ENCODE measurements at places on chromosomes 1 and 21.

DNA sequence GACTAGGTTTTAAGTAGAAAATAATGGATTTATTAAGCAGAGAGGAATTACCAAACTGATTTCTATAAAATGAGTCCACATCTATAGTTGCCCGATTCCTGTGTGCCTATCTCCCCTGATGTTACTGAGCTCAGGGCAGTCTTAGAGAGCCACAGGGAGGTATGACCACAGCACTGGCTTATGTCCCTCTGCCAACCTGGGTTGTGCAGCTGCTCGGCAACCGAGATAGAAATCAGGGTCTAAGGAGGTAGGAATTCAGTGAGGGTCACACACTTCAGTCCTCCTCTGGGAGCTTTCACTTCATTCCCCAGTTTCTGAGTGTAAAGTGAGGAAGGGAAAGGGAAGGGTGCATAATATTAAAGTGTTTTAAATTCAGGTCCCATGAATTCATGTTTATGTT lies 386.8 kb downstream of the KCNH1 start:
- no peak for DNase-seq

DNA sequence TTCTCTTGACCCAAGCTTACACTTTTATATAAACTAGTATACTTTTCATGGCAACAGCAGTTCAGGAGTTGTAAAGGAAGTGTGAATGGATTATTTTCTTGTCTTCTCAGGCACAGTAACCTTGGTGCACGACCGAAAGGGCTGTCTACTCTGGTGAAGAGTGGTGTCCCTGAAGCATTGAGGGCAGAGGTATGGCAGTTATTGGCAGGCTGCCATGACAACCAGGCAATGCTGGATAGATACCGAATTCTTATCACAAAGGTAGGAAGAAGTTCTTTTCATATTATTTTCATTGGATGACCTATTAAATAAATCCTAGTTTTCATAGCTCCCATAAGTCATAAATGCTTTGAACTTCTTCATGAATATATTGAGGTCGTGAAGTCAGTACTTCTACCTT lies 53.9 kb upstream of the GPR52 start:
- DNase-seq = no peak

DNA sequence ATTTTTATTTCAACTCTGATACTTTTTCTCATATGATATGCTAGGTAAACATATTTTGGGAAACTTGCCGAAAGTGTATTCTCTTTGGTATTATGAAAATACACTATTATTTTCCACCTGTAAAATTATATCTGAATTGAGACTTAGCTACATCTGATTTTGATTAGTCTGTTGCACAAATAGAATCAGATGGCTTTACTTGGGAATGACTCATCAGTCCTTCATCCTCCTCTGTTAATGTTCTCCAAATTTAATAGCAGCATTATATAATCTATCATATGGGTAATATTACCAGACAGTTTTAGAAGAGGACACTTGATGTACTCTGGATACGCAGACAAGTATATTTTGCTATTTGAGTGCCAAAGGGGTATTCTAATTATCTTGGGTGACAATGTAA lies 245.3 kb downstream of the CTH start:
- DNase-seq = no peak

- no peak for DNase-seq
These were observed 229.6 kb upstream of the C1orf174 start for GRCh38 chr1:4129693-4130092.

DNA sequence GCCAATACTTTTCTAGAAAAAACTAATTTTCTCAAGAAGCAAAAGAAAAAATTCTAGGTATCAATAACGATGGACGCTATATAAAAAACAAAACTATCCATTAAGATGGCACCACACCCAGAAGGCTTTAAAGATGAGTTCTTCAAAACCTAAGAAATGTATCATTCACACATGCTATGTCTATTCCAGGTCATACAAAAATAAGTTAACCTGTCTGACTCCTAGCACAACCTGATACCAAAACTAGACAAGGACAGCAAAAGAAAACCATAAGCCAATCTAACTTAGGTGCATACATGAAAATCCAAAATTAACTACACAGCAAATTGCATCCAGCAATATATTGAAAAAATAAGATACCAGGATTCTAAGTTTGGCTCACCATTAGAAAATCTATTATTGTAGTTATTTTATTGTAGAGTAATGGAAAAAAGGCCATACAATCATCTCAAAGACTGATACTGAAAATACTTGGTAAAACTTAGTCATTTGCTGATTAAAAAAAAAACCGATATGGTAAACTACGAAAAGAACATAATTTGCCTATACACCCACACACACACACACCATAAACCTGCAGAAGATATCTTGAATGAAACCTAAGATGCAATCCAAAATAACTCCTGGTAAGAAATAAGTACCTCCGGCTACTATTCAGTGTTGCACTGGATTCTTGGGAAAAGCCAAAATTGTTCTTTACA lies 55.0 kb downstream of the TRAF5 start:
- no peak for DNase-seq

DNA sequence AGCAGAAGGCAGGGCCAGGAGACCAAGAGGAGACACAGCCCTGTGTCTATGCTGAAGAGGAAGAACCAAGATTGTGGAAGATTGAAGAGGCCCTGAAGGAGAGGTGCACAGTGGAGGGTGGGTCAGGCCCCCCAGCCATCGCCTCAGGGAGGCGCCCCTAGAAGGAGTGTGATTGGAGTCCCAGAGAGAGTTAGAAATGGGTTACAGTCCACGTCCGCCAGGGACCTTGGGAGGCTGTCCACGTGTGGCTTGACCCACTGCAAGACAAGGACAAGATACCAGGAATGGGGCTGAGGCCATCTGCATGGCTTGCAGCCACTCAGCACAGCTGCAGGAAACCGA lies 375.1 kb downstream of the NPHP4 start:
- no peak for DNase-seq

DNA sequence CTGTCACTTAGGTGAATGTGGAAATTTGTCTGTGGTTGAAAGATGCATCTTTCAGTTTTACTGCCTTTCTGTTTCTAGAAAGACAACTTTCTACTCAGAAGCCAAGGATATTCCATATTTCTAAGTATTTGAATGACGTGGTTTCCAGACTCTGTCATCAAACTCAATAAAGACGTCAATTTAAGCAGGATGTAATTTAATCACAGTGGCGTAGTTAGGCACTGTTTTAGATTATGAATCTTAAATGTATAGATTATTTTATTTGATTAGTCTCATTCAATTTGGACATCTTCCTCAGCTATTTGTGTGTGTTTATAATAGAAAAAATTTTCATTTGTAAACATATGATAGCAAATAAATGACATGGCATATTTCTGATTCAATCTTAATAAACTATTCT lies 298.9 kb downstream of the RYR2 start:
- DNase-seq = no peak

DNA sequence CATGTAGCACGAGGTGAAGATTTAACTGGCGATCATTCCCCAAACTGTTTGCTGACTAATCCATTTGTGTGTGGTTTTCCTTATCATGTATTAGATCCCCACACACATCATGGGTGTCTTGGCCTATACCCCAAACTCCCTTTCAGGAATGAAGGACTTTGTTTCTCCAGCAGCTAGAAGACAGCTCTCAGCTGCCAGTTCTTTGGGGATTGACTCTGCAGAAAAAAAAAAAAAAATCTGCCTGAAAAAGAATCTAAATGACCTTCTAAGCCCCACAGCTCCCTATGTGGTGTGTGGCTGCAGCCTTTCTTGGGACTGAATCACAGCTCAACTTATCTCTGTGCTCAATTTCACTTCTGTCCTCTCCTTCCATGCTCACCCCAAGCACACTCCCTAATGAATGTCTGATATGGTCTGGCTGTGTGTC lies 256.3 kb upstream of the DUSP10 start:
- DNase-seq = no peak

DNA sequence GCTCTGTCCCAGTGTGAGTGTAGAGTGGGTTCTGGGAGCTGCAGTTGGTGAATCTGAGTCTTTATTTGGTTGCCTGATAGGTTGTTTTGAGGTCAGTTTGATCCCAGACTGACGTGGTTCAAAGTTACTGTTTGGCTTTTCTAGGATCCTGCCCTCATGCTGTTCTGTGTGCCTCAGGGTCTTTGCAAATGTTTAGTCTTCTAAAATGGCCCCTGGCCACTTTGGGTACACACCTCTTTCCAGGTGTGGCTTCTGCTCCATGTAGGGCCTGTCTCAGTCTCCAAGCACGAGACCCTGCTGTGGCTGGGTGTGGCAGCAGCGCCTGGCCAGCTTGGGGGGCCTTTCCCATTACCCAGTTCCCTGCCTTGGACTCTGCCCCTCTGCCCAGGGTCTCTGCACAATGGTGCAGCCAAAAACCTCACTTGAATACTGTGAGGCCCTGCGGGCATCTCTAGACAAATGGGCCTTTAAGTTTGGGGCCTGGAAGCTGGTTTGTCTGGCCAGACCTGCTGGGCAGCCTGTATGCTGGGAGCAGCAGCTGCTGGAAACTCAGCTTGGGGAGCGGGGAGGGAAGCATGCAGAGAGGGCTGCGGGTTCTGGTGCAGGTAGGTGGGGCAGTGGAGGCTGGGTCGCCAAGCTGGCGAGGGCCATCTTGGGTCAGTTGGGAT lies 5.6 kb downstream of the PTPRF start:
- DNase-seq = peak; percentile 8

DNA sequence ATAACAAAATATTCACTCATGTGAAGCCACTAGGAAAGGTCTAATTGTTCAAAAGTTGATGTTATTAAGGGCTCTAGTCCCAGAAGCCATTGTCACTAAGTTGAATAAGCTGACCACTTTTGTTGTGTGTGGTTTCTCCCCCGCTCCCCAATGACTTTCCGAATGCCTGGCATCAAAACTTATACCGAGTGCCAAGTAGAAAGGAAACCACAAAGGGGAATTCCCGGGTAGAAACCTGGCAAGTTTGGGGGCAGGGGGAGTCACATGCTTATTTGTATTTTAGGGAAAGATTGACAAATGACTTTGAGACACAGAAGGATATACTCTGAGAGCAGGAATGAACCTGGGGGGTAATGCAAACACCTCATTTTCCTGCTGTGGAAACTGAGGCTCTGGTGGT lies 154.1 kb downstream of the TGFBR3 start:
- DNase-seq = no peak

DNA sequence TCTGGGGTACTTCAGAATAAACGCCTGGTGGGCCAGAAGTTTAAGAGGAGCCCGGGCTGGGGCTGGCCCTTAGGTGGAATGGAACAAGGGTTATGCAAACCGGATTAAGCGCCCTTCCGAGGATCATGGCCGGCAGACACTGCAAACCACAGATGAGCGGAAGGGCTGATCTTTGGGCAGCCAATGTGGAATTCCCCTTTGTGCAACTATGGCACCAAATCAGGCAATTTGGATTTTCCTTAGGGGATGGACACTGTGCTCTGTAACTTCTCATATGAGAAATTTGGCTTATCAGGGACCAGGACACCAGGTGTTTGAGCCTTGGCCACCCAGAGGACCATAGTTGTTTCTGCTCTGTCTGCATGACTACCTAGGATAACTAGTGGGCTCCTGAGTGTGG lies 5.7 kb upstream of the IL10 start:
- no peak for DNase-seq

- no peak for DNase-seq
These were observed 8.7 kb downstream of the MRPS21 start for GRCh38 chr1:150302338-150302737.

- no peak for DNase-seq
These were observed 8.9 kb downstream of the CACHD1 start for GRCh38 chr1:64478594-64479470.

DNA sequence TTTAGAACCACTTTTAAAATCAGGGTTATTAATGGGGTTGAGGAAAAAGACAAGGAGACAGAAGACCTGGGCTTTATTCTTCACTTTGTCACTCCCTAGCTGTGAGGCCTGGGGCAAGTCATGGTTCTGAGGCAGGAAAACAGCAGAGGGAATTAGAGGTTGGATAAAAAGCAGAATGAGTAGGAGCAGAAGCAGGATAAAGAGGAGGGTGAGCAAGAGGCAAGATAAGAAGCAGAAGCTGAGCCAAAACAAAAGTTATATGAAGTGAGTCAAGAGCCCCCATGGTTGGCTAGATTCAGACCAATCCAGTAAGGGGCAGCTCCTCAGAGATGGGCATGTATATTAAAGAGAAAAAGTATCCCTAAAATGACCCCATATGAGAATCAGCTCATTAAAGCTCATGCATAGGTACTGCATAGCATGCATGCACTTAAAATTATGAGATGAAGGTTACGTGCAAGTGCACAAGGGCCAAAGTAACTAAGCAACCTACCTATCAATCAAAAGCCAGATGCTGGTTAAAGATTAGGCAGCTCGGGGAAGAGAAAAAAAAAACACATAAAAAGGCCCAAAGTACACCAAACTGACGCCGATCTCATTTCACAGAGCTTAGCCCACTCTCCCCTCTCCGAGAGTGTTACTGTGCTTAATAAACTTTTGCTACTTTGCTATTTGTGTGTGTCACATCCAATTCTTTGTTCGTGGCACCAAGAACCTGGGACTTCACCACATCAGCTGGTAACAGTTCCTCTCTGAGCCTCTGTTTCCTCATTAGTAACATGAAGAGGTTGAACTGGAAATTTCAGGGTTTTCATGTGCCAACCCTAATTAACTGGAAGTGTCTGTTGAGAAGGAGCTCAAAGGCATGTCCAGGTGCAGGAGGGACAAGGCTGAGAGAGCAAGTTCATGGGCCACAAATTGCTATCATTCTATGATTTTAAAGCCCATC lies 2.2 kb downstream of the AVPR1B start:
- DNase-seq = no peak

- DNase-seq = no peak
These were observed 42.9 kb downstream of the MPZL1 start for GRCh38 chr1:167764458-167765330.

GRCh38 chr1:215526147-215526845 lies 40.8 kb upstream of the KCTD3 start:
- DNase-seq = no peak

GRCh38 chr1:228988664-228989063 lies 253.4 kb downstream of the RHOU start:
- no peak for DNase-seq

DNA sequence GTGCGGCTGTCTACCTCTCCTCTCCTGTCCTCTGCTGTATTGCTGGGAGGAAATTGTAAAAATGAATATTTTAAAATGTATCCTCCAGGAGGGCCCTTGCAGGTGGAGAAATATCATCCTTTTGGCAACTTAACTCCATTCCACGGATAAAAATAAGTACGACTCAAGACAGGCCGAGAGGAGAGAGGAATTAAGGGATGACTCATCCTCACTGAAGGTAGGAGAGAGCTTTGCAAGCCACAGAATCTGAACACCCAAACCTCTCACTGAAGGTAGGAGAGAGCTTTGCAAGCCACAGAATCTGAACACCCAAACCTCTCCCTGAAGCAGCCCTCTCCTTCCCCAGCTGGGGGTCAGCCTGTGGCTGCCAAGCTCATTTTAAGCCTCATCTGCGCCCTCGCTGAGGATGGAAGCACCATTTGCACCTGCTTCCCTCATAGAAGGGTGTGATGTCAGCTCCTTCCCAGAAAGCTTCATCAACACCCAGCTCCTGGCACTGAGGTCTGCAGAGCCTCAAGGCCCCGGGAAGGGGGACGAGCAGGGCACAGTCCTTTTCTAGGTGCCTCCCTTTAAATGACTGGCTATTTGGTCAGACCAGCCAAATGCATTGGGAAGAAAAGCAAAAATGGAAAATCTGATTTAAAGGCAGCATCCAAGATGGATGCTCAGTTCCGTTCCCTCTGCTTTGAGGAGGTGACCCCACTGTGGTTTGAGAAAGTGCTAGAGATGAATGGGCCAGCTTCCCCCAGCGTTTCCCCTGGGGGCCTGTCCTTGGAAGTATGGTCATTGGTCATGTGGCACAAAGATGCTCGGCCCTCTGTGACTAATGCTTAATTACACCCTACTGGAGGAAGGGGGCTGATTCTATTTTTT lies 12.9 kb upstream of the SELENON start:
- DNase-seq = peak; percentile 35
